ENCODE measurements at places on chromosomes 1 and 21.

DNA sequence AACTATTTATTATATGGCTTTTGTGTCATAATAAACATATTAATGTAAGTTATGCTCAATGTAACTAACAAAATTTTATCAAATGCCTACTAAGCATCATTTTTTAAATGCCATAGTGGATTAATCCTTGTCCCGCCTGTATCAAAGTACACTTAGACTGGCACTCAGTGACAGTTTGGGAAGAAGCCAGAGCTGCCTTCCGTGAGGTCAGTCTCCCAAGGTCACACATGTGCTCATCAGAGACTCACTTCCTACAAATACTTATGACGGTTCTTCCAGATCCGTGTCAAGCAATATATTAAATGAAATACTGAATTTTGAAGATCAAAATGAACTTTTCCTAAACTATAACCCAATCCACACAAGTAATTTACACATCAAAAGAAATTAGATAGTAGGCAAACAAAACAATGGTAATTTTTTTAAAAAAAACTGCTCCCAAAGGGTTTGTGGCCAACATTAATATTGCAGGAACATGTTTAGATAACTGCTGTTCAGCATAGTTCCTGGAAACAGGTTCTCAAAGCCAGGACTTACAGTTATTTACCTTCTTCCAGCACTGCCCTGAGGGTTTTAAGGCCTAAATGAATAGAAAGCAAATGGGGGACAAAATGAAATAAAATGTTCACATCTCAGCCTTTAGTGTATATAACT lies 27.2 kb downstream of the WLS start:
- DNase-seq: no peak

GRCh38 chr1:226881515-226882185 lies 11.2 kb downstream of the PSEN2 start:
- no peak for DNase-seq

GRCh38 chr1:166165661-166166328 lies 1.0 kb downstream of the FAM78B start:
- DNase-seq: no peak

- no peak for DNase-seq
Observed at GRCh38 chr1:117606649-117607430, 992 bp downstream of the TENT5C start.

DNA sequence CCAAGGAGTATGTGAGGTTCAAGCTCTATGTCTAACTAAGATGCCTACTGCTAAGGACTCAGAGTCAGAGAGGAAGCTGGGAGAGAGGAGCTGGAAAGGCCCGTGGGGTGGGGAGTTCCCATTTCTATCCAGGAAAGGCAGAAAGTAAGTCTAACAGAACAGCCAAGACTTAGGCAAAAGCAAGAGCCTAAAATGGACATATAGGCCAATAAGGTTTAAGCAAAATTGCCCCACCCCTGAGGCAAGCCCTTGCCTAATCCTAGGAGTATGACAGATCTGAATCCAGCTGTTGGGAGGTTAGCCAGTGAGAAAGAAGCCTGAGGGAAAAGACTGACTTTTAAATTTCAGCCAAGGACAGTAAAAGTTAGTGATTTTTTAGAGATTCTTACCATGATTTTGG lies 1.6 kb upstream of the KLHDC9 start:
- no peak for DNase-seq

GRCh38 chr1:156365754-156366153 lies 3.3 kb upstream of the RHBG start:
- no peak for DNase-seq

DNA sequence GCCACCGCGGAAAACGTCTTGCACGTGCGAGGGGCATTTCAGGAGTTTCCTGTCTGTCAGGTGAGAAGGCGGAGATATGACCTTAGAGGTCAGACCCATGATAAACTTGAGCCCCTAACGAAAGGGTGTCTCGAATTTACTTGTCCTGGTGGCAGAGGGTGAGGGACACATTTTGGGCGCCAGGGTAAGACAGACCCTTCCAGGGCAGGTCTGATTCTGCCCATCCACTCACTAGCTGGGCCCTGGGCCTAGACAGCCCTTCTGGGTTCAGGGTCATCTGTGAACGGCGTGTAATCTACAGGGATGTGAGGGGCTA lies 395 bp upstream of the CSRP1 start:
- no peak for DNase-seq

DNA sequence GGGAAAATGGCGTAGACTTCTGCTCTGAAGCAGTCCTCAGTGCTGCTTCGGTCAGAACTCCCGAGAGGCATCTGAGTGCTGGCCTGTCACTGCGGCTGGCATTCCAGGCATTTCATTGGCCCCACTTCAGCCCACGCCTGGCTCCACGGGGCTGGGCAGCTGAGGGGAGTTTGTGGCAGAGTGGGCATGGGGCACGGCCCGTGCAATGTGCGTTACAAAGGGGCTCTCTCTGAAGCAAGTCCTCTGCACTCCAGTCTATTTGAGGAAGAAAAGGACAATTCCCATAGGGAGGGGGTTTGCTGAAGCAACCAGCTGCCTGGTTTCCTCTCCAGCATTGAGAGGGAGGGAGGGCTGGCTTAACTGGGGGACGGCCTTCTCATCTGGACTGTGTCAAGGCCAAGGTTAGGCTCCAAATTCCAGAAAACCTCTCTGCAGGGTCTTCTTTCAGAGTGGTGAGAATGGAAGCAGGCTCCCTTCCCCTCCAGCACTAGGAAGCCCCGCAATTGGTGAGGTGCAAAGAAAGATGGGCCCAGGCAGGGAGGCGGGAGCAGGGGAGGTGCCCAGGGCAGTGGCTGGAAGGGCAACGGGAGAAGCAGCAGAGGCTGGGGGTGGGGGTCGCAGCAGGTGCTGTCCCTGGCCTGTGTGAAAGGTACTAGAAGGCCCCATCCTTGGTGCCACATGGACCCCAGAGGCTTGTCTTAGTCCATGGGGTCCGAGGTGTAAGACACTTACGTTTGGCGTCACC lies 21.1 kb upstream of the GPR157 start:
- no peak for DNase-seq

DNA sequence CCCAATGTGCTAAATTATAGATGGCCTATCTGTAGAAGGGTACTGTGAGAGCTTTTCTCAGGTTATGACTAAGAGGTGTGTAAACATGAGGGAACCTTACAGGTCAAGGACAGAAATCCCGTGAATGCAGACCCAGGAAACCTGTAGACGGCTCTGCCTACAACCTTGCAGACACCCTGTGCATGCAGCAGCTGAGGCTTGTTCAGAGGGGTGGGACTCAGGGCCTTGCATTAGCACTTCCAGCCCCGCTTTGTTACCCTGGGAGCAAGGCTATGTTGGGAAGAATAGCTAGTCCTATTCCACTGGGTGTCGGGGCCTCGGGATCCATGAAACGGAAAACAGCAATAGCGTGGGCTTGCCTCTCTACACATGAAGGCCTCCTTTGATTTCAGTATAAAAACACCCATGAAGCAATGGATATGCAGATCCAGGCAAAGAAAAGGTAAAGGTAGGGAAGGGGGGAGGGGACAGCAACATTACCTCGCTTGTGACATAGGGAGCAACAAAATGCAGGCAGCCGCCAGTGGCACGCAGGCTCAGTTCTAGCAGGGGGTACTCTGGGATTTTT lies 9.5 kb upstream of the NDUFS5 start:
- DNase-seq: no peak

DNA sequence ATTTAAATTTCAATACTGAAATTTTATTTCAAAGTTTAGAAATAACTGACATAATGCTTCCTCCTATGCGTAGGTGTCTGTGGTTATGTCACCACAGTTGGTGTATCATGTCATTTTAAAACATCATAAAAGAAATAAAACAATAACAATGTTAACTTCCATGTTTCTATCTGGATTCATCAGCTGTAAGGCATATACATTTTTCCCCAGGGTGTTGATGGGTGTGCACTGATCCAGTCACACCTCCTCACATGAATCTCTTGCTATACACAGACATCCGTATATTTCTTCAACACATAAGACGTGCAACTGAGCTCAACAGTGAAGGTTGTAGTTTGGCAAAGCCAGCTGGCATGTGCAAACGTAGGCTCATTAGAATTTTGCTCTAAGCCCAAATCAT lies 6.2 kb downstream of the KCNA3 start:
- DNase-seq: no peak

Measured in left renal pelvis (tissue), 4 donors.